ENCODE measurements at places on chromosomes 13 and 19.

GRCh38 chr19:1150333-1151036 lies 23.6 kb downstream of the SBNO2 start:
- no peak for DNase-seq

DNA sequence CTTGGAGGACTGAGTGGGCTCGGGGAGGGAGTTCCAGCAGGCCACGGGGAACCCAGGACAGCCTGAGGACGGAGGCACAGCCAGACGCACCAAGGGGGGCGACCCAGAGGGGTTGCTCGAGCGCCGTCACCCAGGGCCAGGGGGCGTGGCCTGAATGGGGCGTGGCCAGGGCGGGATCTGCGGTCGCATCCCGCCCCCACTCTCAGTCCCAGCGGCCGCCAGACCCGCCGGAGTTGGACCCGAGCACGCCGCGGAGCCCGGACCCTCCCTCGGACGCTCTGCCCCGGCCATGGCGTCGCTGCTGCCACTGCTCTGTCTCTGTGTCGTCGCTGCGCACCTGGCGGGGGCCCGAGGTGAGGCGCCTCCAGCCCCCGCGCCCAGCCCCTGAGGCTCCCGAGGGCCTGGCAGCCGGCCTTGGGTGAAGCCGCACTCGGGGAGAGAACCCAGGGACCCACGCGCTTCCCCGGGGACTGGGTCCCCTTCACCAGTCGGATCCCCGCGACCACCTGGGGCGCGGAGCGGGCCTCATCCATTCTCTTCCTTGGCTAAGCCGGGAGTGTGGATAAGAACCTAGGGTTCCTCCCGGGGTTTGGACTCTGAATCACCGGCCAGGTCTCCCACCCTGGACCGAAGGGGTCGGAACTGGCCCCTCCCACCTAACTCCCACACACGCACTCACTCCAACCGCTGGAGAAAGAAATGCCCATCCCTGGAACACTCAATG lies at the start of gene CILP2:
TSS of gene CILP2 (plus strand) at position 205 of the 724 bp plus-strand sequence. CDS start at position 290, 85 bp downstream.
- peak; percentile 83 for DNase-seq

- no peak for DNase-seq
These were observed 9.0 kb downstream of the NACC1 start for GRCh38 chr19:13127051-13127450.

- no peak for DNase-seq
These were observed 1.5 kb downstream of the KLK11 start for GRCh38 chr19:51024924-51025323.

DNA sequence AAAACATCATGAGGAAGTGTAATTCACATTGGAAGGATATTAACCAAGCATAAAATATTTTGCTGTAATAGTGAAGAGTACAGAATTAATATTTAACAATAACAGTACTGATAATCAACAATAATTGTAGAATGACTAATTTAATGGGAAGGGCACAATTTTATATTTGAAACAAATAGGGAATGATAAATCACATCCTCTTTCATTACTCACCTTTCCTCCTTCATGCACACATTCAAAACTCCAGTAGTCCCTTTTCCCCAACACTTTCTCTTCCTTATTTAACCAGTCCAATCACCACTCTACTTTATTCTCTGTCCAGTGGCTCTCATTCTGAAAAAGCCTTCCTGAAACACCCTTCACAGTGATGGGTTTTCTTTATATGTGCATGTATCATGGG lies 110.8 kb upstream of the POSTN start:
- DNase-seq: no peak

DNA sequence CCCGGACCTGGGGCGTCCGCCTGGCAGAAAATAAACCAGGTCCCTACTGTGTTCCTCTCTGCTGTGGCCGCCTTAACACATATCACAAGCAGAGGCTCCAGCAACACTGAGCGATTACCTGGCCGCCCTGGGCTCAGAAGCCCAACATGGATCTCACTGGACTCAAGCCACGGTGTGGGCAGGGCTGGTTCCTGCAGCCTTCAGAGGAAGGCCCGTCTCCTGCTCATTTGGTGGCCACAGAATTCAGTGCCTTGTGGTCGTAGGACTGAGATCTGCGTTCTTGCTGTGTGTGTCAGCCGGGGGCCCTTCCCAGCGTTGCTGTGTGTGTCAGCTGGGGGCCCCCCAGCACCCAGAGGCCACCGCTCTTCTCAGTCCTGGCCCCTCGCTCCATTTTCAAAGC lies 30.2 kb downstream of the C2CD4C start:
- no peak for DNase-seq

GRCh38 chr13:97276862-97277269 lies 54.7 kb downstream of the MBNL2 start:
- DNase-seq: no peak

- peak; percentile 66 for DNase-seq
These were observed 9.7 kb downstream of the TLE6 start for GRCh38 chr19:2986951-2987524.

- no peak for DNase-seq
These were observed 7.2 kb upstream of the CCDC97 start for GRCh38 chr19:41302624-41303351.

DNA sequence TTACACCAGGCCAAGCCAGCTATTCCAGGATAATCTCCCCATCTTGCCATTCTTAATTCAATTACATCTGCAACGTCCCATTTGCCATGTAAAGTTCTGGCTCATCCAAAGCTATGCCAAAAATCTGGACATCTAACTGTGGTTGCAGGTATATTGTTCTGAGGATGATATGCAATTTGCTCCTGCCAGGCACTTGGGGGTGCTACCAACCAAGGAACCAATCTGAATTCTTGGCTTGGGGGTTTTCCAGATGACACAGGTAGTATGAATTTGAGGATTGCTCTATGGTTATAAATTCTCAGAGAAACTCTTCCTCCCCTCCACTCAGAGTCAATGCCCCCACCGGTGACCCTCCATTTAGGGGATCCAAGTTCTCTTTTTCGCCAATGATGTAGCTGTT lies 33.0 kb downstream of the CRYL1 start:
- DNase-seq: no peak

- DNase-seq: no peak
These were observed 21.7 kb downstream of the PHF11 start for GRCh38 chr13:49517461-49517860.

- DNase-seq: no peak
These were observed 716.4 kb downstream of the PCDH9 start for GRCh38 chr13:66513728-66514127.

GRCh38 chr19:7342143-7342542 lies 6.6 kb upstream of the ARHGEF18 start:
- no peak for DNase-seq

DNA sequence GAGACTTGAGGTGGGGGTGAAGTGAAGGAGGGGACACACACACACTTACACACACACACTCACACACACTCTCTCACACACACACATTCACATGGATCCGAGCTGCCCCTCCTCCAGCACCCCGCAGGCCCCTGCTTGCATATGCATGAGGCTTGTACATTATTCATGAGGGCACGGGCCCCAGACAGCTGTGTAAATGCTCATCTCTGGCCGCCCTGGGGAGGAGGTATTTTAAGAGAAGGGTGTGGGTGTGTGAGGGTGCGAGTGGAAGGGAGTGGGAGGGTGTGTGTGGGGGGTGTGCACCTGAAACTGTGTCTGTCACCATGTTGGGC lies 2.4 kb downstream of the NCAN start:
- DNase-seq: no peak

DNA sequence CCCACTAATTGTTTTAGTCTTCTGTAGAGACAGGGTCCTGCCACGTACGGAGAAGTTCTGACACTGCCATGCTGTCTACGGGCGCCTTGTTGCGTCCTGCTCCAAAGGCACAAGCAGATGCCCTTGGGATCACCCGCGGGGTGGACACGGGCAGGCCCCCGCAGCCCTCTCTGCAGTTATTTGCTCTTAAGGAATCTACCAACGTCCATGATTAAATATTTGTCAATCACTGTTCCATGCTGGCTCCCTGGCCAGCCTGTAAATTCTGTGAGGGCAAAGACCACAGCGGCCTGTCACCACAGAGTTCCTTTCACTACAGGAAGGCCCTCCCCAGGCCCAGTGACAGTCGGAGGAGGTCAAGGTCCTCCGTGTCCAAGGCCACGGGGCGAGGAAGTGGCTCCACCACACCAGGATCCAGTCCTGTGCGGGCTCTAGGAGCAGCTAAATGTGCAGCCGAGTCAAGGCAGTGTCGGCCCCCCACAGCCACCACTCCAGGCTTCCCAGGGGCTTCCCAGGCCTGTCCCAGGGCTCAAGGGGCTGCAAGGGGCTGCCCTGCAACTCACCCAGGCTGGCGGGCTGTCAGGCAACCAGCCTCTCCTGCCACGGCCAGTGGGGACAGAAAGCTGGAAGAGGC lies 2.1 kb downstream of the RNF126 start:
- DNase-seq: no peak

DNA sequence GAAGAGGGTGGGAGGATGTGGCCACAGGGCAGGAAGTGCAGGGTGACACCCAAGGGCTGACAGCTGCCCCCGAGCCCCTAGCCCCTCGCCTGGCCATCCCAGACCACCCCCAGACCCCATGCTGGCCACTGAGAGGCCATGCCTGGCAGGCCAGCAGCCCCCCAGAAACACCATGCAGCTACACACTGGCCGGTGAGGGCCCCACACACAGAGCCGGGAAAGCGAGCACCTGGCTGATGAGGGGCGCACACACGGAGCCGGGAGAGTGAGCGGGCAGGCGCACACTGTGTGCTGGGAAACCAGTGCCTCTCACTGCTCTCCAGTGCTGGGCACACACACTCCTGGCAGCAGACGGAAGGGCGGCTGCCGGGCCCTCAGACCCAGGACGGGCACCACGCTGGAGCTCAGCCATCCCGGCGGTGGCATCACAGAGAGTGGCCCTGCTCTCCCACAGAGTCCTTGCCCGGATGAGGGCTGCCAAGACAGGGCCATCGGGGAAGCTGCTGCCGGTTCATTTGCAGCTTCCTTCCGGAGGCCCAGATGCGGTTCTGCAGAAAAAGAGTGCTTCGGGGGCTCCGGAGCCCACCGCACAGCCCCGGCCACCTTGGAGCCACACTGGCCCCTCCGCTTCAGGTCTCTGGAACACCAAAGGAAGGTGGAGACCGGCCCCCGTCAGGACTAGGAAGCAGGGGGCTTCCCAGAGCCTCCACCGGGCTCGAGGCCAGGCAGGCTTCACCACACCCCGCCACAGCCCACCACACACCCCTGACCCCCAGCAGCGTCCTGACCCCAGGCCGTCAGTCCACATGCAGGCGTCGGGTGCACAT lies 76.4 kb downstream of the SPACA7 start:
- peak; percentile 47 for DNase-seq

GRCh38 chr19:50290011-50290410 lies 39.2 kb downstream of the KCNC3 start:
- no peak for DNase-seq

- peak; percentile 94 for DNase-seq
These were observed 2.3 kb downstream of the JUNB start for GRCh38 chr19:12793290-12794195.

GRCh38 chr19:47842941-47843340 lies 16.1 kb upstream of the TPRX2 start:
- no peak for DNase-seq

- peak; percentile 86 for DNase-seq
These were observed 32.5 kb downstream of the BRD4 start for GRCh38 chr19:15299568-15300409.

GRCh38 chr13:22800526-22801401 lies 380.0 kb upstream of the SGCG start:
- DNase-seq: no peak

GRCh38 chr19:42468273-42468796 lies 25.6 kb upstream of the CXCL17 start:
- peak; percentile 96 for DNase-seq

GRCh38 chr19:36141039-36141927 lies 1.4 kb downstream of the CAPNS1 start:
- peak; percentile 95 for DNase-seq

- DNase-seq: peak; percentile 71
These were observed 5.1 kb upstream of the NANOS2 start for GRCh38 chr19:45919678-45920077.

DNA sequence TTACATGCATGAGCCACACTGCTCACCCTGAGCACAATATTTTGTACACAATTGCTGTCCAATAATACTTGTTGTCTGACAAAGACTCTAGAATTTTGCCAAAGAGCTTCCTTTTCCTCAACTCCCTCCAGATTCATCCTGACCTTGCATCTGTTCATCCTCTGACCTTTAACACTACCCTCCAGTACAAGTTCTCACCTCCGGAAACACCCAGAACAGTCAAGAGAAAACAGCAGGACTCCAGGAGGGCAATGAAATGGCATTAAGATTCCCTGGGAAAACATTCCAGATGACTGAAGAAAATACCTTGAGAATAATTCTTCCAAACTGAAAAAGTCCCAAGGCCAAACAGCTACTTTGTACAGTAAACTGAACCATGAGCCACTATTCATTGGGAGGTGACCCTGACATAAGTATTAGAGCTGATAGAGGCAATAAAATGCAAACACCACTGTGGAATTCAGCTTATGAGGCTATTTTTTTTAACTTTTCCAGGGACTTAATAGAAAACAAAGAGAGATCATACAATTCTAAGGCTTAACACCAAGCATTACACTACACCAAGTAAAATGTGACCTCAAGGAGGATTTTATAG lies 15.7 kb upstream of the COG3 start:
- DNase-seq: no peak

DNA sequence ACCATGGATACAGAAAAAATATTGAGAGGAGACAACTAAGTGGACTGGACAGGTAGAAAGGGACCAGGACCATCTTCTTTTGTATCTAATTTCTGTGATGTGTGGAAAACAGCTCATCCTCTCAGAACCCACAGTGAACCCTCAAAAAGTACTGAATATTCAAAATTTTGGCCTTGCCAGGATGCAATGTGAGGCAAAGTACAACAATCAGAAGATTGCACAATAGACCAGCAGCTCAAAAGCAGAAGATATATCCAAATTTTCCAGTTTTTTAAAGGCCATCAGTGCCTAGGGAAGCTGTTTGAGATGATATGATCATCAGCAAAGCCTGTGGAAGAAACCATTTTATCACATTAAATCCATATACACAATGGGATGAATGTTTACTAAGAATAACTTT lies 973.3 kb upstream of the MIR17HG start:
- DNase-seq: no peak

DNA sequence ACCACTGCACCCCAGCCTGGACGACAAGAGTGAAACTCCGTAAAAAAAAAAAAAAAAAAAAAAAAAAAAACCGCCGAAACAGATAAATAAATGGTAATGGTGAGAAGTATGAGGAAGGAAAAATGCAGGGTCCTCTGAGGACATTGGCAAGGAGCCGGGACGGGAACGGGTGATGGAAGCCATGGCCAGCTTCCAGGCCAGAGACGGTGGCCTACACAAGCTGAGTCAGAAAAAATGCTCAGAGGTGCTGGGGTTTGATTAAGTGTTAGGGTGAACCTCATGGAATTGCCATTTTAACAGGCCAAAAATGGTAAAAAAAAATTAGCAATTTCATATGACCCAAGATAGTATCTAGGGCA lies 866 bp upstream of the ZSWIM4 start:
- no peak for DNase-seq

GRCh38 chr13:110187641-110188161 lies 119.3 kb downstream of the COL4A1 start:
- no peak for DNase-seq

GRCh38 chr19:12450844-12451243 lies 10.0 kb upstream of the ZNF443 start:
- DNase-seq: no peak

DNA sequence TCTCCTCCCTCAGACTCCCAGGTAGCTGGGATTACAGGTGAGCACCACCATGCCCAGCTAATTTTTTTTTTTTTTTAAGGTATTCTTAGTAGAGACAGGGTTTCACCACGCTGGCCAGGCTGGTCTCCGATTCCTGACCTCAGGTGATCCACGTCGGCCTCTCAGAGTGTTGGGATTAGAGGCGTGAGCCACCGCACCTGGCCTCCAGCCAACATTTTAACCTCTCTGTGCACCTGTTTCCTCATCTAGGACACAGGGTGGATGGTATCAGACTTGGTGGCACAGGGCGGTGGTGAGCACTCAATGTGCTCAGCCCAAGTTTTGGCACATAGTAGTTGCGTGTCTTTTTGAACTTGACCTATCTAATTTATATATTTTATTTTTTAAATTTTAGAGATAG lies 12.5 kb downstream of the APBA3 start:
- no peak for DNase-seq
